ENCODE measurements at places on chromosomes 11 and 22.

GRCh38 chr11:67027943-67028542 is 5.1 kb downstream of the SYT12 start:
- no peak for DNase-seq

DNA sequence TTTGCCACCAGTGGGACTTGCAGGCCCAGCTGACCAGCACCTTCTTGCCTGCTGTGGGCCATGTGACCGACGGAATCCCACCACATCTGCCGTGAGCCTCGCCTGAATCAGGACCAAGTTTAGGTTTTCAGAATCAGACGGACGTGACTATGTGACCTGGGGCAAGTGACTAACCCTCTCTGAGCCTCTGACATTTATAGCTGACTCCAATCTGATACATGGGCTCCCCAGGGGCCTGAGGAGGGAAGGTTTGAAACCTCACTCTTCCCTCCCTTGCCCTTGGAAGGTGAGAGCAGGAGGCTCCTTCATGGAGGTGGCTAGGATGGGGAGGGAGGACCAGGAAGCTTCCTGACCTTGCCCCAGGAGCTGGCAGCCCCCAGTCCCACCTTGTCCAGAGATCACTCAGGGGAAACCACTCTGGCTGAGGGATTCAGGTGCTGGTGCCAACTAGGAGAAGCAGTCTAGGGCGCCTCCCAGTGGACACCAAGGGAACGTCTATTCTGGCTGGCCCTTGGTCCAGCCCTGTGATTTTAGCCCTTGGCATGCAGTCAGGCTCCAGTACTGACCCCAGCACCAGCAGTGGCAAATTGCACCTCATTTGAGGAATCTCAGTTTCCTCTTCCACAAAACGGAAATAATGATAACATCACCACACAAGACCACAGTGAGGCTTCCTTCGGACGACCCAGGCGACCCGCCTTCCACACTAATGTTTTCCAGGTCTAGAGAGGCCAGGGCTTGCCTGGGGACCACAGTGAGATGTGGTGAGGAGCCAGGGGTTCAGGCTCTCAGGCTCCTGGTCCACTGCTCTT is 47.2 kb upstream of the SYT7 start:
- DNase-seq = peak; percentile 48

- no peak for DNase-seq
These were observed 14.2 kb downstream of the TRMU start for GRCh38 chr22:46349681-46350080.

GRCh38 chr11:72871119-72871518 is 56.9 kb downstream of the ATG16L2 start:
- DNase-seq = no peak

- no peak for DNase-seq
These were observed 34.4 kb downstream of the RELT start for GRCh38 chr11:73410627-73411026.

DNA sequence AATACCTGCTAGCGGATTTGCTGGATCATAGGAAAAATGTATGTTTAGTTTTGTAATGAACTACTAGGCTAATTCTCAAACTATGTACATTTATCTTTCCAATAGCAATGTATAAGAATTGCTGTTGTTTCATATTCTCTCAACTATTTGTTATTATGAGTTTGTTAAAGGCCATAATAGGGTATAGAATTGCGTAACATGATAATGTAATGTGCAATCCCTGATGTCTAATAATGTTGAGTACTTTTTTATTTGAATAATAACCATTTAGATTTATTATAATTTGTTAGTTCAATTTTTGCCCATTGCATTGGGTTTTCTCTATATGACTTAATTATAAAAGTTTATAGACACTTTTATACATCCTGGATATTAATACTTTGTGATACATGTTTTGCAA is 801.6 kb downstream of the LUZP2 start:
- DNase-seq = no peak

- DNase-seq = peak; percentile 53
These were observed 679 bp upstream of the DPP3 start for GRCh38 chr11:66479394-66480116.

- no peak for DNase-seq
These were observed 11.9 kb downstream of the SYT7 start for GRCh38 chr11:61569018-61569417.

- no peak for DNase-seq
These were observed 25.6 kb upstream of the OSBP start for GRCh38 chr11:59641156-59641555.
